H7 (cell line): ENCODE measurements at places on chromosomes 7 and 10.

GRCh38 chr10:100697631-100698030 is 47.8 kb upstream of the PAX2 start:
- DNase-seq: no peak

DNA sequence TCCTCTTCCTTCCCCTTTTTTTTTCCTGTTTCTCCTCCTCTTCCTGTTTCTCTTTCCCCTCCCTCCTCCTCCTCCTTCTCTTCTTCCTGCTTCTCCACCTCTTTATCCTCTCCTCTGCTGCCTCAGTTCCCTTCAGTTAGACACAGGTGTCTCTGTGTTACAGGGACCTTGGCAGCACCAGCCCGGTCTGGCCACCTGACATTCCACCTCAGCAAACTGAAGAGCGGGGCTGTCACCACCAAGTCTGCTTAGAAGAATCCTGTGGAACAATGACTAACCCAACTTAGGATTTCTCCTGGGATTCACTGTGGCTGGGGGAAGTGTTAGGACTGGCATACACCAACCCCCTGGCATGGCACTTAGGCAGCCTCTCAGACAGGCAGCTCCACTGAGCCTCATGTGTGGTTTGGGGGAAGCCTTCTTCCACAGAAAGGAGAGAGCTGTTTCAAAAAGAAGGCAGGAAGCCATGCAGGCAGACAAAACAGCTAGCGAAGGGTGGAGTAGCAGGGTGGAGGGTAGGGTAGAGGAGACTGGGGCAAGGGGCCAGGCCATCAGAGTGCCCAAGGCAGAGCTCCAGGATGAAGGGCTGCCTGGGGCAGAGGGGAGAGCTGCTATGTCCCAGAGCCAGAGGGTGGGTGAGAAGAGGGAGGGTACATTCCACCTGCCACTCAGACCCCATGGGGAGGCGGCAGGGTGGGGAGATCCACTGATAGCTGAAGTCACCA is 13.2 kb upstream of the GDF10 start:
- DNase-seq: no peak

DNA sequence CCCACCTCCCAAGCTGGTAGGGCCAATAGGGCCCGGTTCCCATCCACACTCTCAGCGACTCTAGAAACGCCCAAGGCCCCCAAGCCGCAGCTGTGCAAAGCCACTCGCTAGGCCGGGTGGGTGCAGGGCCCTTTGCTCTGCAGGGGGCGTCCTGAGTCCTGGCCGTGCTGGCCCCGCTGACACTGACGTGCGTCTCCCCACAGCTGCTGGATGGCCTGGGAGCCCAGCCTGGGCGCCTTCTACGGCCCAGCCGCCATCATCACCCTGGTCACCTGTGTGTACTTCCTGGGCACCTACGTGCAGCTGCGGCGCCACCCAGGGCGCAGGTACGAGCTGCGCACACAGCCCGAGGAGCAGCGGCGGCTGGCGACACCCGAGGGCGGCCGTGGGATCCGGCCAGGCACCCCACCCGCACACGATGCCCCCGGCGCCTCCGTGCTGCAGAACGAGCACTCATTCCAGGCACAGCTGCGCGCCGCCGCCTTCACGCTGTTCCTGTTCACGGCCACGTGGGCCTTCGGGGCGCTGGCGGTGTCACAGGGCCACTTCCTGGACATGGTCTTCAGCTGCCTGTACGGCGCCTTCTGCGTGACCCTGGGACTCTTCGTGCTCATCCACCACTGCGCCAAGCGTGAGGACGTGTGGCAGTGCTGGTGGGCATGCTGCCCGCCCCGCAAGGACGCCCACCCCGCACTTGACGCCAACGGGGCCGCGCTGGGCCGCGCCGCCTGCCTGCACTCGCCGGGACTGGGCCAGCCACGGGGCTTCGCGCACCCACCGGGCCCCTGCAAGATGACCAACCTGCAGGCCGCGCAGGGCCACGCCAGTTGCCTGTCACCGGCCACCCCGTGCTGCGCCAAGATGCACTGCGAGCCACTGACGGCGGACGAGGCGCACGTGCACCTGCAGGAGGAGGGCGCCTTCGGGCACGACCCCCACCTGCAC is 31.6 kb upstream of the KNDC1 start:
- DNase-seq: no peak

DNA sequence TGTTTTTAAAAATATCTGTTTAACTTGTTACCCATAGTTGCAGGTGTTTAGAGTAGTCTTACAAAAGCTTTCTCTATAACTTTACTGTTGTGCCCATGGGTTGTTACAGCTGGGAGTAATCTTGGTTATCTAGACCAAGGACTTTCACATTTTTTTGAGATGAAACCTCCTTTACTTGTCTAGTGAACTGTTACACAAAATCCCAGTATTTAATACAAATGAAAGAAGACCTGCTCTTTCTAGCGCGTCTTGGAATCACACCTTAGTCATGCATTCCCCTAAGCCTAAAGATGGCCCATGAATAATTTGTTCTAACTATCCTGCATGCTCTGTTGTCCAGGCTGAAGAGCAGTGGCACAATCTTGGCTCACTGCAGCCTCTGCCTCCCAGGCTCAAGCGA is 38.0 kb downstream of the CSGALNACT2 start:
- no peak for DNase-seq

GRCh38 chr7:43454936-43455518 is 127.9 kb upstream of the STK17A start:
- DNase-seq: peak; percentile 62

GRCh38 chr7:45986355-45987298 is 65.6 kb upstream of the IGFBP3 start:
- DNase-seq: no peak

- DNase-seq: no peak
Observed at GRCh38 chr7:47236480-47237129, 345.3 kb downstream of the TNS3 start.

DNA sequence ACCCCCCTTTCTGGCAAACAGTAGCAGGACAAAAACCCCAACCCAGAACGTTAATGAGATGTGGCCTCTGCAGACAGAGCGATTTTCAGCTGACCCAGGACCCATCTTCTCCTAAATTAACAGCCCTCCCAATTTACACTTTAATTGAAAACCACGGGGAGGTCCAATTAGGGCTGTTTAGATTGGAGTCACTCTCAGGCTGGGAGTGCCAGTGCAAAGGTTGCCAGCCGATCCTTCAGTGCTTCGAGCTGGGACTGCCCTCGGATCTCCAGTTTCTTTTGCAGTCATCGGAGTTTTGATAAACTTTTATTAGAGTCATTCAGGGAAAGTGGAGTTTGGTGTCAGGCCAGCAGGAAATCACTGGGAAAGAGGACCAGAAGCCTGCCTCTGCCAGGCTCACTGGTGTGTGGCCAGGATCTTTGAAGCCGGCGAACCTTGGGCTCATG is 108.0 kb downstream of the DOCK1 start:
- DNase-seq: no peak

- no peak for DNase-seq
Observed at GRCh38 chr7:30829471-30829870, 58.3 kb downstream of the MINDY4 start.

DNA sequence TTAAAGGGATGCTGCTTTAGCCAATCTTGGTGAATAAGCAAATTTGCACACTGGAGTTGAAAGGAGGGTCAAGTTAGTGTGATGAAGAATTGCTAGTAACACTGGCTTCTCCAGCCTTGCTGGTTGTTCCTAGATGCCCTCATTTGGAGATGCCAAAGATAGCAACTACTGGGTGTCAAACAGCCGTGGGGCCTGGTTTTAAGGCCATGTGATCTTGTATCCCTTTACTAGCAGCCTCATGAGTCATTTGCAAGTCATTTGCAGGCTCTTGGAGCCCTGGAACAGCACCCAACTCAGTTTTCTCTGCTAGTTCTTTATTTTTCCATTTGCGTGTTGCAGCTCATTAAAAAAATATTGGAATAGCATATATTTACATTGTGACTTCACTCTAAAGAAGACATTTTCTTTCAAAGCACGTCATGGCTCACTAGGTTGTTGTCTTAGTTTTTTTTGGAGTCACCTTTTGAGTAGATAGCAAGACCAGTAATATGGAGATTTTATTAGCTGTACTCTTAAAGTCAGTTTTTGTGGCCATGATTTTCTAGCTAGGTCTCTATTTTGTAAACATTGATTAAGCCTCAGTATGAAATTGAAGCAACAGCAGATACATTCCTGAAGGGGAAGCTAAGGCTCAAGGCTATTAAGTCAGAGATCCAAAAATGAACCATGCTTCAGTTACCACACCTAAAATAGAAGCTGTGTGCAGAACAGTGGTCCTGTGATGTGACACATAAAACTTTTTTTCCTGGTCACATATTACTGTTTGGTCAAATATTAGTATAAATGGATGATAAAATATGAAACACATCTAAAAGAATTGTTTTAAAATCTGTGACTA is 1.3 kb downstream of the LSMEM1 start:
- no peak for DNase-seq

- no peak for DNase-seq
Observed at GRCh38 chr7:75704928-75705327, 33.8 kb downstream of the HIP1 start.

GRCh38 chr10:74813381-74814259 is 12.8 kb upstream of the KAT6B start:
- peak; percentile 87 for DNase-seq

- DNase-seq: no peak
Observed at GRCh38 chr7:18861514-18862118, 255.8 kb downstream of the TWIST1 start.

- no peak for DNase-seq
Observed at GRCh38 chr7:157380416-157380815, 43.6 kb downstream of the DNAJB6 start.

DNA sequence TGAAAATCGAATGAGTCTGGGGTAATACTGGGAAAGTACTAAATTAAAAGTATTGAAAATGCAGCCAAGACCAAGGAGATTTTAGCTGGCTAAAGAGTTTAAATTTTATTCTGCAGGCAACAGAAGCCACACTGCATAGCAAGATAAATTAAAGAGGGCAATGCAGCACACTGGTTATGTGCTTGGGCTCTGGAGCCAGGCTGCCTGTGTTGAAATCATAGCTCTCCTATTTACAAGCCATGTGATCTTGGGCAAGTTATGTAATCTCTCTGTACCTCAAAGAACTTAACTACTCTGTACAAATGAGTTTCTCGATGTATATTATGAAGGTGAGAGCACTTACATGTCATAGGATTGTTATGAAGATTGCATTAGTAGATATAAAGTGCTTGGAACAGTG is 9.9 kb downstream of the SLC25A13 start:
- no peak for DNase-seq

DNA sequence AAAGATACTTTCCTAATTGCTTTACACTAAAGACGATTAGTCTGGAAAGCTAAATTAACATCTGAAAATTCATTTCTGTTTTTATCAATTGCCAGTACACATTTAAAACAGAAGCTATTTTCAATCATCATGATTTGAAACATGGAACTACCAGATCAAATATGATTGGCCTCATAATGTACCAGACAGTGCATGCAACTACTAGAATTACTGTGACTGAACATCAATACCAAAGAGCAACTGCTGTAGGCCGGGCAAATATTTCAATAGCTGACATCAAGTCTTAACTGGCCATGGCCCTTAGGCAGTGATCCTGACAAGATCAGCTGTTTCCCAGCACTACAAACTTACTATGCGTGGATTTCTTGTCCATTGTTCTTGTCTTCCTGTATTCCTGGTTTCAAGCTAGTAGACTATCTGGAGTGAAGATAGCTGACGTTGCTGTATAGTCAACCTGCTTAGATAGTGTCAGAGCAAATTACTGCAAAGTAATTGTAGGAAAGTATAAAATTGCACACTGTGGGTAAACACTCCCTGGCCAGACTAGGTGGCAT is 21.7 kb upstream of the WNT16 start:
- DNase-seq: no peak

- no peak for DNase-seq
Observed at GRCh38 chr7:90407484-90407821, 4.2 kb downstream of the CLDN12 start.
